ENCODE measurements at places on chromosomes 12 and 14.

DNA sequence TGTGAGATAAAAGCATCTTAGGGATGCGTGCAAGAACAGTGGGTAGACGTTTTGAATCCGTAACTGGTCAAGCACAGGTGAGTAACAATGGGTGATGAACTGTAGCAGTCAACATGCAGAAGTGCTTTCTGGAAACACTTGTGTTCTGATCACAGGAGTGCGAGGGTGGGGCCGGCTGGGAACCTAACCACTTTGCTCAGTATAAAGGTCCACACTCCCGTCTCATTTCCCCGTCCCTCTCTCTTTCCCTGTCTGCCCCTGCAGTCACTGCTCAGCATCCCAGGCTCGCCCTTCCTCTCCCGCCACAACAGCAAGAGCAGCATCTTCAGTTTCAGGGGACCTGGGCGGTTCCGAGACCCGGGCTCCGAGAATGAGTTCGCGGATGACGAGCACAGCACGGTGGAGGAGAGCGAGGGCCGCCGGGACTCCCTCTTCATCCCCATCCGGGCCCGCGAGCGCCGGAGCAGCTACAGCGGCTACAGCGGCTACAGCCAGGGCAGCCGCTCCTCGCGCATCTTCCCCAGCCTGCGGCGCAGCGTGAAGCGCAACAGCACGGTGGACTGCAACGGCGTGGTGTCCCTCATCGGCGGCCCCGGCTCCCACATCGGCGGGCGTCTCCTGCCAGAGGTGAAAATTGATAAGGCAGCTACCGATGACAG lies 127.1 kb downstream of the FIGNL2 start:
- no peak for DNase-seq

DNA sequence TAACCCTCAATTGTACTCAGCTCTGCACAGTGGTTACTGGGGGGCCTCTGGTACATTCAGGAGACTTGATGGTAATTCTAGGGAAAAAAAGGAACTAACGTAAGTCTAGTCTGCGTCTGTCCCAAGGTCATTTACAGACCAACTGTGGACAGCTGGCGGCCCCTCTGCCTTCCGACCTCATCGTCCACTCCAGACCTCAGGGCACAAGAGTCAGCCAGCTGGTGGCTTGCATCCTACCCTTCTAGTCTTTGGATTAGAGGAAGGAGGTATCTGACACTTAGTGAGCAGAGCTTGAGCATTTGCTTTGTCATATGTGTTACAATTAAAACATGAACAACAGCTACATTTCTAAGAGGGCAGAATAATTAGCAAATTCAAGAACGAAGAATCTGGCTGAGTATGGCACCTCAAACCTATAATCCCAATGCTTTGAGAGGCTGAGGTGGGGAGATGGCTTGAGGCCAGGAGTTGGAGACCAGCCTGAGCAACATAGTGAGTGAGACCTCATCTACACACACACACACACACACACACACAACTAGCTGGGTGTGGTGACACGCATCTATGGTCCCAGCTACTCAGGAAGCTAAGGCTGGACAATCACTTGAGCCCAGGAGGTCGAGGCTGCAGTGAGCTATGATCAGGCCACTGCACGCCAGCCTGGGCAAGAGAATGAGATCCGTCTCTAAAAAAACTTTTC lies 36.5 kb downstream of the SSH1 start:
- no peak for DNase-seq

GRCh38 chr14:22820731-22821130 lies 5.5 kb upstream of the SLC7A7 start:
- no peak for DNase-seq

GRCh38 chr14:61472801-61473376 lies 151.5 kb downstream of the PRKCH start:
- no peak for DNase-seq

DNA sequence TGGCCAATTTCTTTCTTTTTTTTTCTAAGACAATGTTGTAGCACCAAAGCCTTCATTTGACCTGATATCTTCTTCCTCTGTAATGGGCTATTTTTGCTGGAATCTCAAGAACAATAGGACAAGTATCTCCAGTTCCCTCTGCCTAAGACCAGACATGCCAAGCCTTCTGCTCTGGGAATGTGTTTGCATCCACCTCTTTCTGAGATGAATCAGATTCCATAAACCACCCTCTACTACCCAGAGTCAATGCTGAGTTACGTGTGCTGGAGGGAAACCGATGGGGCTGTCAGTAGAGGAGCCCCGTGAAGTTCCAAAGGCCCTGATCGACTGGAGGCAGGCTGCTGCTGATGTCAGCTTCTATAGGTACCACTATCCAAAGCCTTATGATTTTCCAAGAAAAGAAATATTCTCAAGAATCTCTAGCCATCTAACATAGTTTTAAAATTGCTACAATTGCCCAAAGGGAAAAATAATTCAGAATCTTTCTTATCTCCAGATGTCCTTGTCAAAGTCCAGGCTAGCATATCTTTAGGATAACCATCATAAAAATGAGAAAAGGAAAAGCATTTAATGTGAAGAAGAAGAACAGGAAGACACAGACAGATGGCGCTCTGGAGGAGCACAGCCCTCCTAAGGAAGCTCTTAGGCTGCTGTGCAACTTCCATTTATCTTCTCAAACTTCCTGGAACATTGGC lies 101.9 kb downstream of the SLC8A3 start:
- DNase-seq = no peak

DNA sequence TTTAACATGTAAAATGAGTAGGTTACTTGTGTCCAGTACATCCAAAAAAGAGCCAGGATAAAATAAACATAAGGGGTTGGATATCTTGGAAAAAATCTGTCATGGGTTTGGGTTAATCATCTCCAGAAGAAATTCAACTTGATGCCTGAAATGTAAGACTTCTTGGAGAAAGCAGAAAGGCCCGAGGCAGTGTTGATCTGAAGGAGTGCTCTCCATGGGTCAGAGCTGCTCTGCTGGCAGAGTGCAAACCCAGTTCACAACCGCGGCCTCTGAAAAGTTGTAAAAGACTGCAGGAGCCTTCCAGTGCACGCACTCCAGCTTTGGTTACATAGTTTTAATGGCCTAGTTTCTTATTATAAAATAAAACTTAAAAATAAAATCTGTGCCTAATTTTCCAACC lies 97.3 kb upstream of the ALX1 start:
- DNase-seq = no peak

DNA sequence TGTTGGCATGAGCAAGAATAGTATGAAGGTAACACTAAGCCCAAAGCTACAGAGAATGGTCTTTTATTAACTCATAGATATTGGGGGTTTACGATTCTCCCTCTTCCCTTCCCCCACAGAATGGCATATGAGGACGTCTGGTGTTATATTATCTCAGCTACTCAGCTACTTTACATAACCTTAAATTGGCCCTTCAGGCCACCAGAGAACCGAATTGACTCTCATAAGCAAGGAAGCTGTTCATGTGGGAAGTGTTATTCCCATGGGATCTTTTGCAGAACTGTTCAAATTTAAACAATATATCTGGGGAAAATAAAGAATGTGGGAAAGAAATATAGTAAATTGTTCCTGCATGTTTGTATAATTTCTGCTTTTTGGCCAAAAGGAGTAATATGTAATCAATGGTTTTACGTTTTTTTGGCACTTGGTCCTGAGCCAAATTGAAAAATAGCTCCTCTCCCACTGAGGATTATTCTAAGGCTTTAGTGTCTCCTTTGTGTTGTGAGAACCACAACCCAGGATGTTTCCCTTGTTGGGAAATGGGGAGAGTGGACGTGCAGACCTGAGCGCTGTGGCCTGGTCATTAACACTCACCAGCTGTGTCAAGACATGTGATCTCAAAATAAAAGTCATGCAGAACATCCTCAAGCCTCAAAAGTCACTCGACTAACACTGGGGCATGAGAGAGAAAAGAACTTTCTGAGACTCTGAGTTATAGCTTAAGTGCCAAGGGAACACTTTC lies 31.8 kb upstream of the CMAS start:
- no peak for DNase-seq

DNA sequence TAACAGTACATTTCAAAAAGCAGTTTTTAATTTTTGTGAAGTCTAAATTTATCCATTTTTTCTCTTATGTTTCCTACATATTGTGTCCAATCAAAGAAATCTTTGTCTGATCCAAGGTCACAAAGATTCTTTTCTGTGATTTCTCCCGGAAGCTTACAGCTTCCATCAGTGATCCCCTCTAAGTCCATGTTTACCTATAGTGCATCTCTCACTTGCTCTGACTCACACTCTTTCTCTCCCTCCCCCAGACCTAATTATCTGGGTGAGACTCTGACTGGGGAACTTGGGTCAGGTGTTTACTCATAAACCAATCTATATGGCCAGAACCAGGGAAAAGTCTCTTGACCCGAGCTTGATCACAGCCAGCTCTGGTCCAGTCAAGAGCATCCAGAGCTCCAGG lies 224.4 kb downstream of the SPTSSA start:
- DNase-seq = no peak

DNA sequence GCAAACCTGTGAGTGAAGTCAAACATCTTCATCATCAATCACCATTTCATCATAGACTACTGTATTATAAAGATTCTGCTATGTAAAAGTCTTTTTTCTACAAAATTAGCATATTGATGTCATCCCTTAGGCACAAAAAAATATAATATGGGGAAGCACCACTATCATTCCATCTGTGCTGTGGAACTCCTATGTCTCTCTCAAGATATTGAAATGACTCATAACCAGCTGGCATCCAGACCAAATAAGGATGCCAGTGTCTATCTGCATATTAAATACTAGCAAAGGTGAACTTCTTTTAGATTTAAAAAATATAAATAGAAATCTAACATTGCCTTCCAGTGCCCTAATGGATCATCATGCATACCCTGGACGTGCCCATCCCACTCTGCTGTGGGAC lies 17.9 kb upstream of the DCAF5 start:
- no peak for DNase-seq

GRCh38 chr14:65826946-65827345 lies 414.4 kb downstream of the FUT8 start:
- DNase-seq = no peak

DNA sequence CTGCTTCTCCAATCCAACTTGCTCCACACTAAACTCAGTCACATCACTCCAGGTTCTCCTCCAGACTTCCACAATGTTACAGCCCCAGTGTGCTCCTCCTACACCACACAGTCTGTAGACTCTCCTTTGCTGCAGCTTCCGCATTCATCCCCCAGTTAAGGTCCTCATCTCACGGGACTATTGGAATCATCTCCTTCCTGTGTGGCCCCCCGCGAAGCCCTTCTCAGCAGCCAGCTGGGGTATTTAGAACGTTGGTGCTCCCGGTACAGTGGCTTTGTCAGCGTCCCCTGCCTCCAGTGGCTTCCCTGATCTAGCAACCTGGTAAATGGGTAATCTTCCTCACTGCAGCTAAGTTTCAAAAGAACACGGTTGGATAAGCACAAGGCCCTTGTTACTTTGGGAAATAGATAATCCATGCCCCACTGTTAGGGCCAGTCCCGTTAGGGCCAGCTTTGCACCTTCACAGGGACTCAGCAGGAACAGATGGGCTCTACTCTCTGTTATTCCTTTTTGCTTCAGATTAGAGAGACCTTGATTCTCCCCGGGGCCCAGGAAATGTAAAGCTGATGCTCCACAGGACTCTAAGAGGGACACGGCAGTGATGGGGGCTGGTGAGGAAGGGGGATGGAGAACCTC lies 823 bp upstream of the TSPAN11 start:
- DNase-seq = no peak

- DNase-seq = no peak
These were observed 10.8 kb downstream of the ALG10B start for GRCh38 chr12:38327356-38327755.
